ENCODE measurements at places on chromosomes 12 and 14.

- DNase-seq, result no peak
These were observed 647 bp downstream of the LGMN start for GRCh38 chr14:92747701-92748258.

DNA sequence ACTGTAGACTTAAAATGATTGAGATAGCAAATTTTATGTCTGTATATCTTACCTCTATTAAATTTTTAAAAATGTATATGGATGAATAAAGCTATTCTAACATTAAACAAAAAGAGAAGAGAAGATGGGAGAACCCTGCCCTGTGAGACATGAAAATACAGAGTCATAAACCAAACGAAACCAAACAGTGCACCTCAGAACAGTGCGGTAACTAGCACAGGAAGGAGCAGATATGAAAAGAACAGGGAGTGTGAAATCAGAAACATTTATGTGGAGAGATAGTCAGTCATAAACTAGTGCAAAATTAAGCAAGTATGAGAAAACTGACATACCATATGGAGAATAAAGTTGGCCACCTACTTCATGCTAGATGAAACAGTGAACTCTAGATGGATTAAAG, 135.1 kb downstream of the ERC1 start:
- DNase-seq, result no peak

DNA sequence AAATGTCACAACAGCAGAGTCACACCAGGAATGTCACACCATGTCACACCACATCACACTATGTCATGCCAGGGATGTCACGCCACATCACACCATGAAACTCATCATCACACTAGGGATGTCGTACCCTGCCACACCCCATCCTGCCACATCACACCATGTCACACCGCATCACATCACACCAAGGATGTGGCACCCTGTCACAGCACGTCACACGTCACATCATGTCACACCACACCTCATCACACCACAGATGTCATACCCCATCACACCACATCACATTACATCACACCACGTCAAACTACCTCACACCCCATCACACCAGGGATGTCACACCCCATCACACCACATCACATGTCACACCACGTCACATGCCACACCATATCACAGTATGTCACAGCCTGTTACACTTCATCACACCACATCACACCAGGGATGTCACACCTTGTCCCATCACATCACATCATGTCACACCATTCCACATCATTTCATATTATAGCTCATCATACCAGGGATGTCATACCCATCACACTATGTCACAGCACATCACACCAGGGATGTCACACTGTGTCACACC, 90.9 kb downstream of the TMEM121 start:
- no peak for DNase-seq

DNA sequence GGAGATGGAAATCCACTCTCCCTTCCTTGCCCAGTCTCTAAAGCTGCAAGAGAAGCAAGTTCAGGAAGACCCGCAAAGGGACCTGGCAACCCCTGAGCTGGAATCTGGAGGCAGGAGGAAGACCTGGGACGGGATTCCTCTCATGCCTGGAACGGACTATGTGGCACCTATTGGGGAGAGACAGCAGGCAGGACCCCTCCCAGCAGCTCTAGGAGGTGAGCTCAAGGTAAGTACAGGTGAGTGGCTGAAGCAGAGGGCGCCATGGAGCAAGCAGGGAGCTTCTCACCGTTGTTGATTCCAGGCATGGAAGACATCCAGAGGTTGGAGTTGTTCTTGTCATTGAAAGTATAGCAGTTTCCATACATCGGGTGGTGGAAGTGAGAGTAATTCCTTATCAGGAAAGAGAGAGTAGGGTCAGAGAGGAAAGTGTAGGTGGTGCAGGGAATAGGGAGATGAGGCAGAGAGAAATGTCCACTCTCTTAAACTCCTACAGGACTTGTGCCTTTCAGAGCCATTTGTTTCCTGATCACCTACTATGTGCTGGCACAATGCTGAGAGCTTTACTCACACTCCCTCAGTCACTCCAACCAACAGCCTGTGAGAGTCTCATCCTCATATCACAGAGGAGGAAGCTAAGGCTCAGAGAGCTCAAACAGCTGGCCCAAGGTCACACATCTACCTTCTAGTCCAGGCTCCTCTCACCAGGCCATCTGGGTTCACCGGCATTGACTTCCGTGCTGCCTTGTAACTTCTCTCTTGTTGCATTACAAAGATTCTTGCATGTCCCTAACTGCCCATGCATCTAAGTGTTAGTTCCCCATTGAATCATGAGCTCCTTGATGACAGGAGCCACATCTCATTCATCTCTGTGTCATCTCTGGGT, 13.9 kb upstream of the TNFRSF1A start:
- no peak for DNase-seq

DNA sequence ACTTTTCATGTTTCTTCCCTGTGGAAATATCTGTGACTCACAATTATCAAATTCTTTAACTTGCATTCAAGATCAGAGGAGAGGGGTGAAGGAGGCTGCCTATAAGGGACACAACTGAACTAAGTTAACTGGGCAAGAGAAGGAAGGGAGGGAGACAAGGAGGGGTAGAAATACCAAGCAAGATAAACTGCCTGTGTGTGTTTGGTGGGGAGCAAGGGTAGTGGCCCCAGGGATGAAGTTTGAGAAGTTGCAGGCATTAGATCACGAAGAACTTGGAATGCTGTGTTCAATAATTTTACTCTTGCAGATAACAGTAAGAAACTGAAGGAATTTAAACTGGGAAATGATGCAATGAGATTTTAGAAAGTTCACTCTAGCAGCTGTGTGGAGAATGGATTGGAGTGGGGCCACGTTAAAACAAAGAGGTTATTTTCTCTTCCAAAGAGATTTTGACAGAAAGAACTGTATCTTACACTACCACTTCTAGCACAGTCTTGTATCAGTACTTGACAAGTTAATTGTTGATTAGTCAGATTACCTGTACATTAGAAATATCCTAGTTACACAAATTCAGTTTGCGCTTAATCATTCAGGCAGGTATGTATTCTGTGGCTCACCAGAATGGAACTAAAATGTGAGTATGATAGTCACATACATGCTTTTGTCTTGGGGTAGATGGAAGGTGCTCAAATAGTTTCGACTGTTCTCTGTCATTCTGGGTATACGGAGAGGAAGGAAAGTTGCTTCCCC, 7.4 kb downstream of the PKP2 start:
- peak; percentile 60 for DNase-seq

GRCh38 chr12:87152841-87153528, 876.2 kb downstream of the C12orf50 start:
- no peak for DNase-seq

GRCh38 chr14:103087343-103087835, 3.4 kb downstream of the LBHD2 start:
- no peak for DNase-seq

GRCh38 chr12:118103201-118103600, 610 bp downstream of the VSIG10 start:
- no peak for DNase-seq

- no peak for DNase-seq
These were observed at the start of gene ISM2 for GRCh38 chr14:77498120-77498979. Gene ISM2 (minus strand): TSS chr14:77498816. CDS start chr14:77498793, 23 bp downstream.

DNA sequence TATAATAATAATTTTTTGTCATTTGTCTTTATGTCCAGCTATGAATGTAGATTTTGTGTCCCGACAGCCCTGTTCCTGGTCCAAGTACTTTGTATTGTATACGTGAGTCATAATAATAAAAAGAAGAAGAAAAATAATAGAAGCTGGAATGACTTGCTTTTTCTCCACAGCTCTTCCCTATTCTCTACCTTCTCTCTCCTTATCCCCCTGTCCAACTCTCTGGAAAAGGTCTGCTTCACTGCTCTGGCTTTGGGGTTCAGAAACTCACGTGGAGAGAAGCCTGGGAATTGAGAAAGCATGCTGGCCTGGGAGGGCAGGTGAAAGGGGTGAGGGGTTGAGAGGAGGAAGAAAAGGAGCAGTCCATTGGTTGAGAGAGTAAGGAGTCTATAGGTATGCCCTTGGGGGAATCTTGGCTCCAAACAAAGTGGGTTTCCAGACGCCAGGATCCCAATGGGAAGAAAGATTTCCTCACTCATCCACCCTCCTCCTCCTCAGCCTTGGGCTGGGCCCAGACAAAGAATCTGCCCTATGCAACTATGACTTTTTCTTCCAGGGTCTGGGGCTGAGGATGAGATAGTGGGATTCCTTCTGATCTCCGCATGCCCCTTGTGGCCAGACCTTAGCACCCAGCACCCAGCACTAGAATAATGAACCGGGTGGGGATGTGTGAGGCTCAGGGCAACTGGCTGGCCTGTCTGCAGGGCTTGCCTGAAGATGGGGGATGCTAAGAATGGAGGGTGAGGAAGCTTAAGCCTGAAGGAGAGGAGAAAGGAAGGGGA, 4.0 kb downstream of the HOXC8 start:
- no peak for DNase-seq

DNA sequence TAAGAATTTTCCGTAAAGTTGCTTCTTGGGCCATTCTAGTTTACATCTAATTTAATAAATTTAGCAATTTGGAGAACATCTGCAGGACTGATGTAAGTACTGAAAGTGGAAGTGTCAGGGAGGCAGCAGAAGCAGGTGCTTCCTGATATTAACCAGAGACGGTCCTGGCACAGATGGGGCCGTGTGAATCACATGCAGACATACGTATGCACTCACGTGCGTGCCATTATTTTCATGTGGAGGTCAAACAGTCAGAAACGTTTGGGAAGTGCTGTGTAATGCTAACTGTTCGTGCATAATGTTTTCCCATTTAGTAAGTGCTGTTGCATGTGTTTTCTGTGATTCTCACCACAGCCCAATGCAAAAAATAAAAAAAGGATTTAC, 87.8 kb upstream of the DYNC1H1 start:
- no peak for DNase-seq

GRCh38 chr12:116354950-116355783, 77.7 kb upstream of the MED13L start:
- no peak for DNase-seq

- DNase-seq, result no peak
These were observed 100.2 kb downstream of the SRGAP1 start for GRCh38 chr12:63944586-63945228.

DNA sequence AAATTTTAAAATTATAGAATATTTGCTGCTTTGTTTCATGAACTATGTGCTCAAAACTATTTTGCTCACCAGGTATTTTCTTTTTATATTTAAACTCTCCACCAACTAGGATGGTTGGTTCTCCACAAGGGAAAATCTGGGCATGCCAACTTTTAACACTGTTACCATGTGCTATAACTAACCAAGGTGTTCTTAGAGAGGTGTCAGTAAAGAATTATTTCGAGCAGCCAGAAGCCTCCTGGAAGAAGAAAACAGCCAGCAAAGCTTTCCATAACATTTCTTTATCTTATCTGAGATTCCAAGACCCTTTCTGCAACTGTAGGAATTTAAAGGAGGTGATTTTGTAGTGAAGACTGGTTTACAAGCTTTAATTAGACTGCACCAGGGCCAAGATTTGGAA, 97.3 kb downstream of the PRICKLE1 start:
- DNase-seq, result no peak

GRCh38 chr12:27970401-27971120, 2.0 kb downstream of the PTHLH start:
- no peak for DNase-seq

DNA sequence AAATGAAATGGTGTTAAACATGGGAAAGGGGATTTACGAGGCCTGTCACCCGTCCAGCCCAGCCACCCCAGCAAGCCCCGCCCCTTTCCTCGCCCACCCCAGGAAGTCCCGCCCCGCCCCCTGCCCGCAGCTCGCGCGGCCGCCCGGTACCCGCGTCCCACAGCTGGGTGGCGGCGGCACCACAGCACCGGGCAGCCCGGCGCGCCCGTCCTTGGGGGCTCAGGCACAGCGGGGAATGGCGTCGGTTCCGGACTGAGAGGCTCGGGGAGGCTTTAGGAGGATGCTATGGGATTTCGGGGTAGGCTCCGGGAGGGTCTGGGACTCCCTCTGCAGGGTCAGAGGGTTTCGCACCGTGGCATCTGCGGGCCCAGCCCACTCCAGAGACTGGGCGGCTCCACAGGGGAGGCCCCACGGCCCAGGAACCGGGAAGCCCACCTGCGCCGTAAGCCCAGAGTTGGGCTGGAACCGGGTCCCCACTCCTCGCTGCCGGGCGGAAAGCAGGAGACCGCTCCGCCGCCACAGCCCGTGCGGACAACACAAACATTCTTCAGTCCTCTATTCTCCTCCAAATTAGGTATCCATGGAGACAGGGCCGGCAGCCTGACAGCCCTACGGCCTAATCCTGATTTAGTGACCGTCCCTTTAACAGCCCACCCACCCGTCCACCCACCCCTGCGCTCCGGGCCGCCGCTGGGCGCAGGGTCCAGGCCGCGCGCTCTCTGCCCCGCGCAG, 1.4 kb downstream of the FIGNL2 start:
- no peak for DNase-seq

DNA sequence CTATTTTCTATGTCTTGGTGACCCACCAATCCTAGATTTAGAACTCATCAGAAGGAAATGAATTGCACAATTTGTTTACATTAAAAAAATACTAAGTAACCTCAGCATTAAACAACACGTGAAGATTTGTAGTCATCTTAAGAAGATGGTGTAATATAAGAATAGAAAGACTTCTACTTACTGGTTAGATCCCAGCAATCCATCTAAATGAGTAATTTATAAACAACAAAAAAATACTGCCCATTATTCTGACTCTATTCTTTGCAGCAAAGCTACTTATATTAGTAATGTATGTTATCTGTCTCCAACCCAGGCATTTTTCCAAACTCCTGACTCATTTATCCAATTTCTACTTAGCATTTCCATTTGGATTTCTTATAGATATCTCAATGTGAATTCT, 67.8 kb downstream of the CD163L1 start:
- peak; percentile 34 for DNase-seq

GRCh38 chr14:72418806-72419205, 475.1 kb downstream of the DPF3 start:
- no peak for DNase-seq

- no peak for DNase-seq
These were observed 11.1 kb downstream of the GALNT4 start for GRCh38 chr12:89513544-89513943.

- DNase-seq, result peak; percentile 41
These were observed 721.3 kb upstream of the USP15 start for GRCh38 chr12:61538951-61539350.

DNA sequence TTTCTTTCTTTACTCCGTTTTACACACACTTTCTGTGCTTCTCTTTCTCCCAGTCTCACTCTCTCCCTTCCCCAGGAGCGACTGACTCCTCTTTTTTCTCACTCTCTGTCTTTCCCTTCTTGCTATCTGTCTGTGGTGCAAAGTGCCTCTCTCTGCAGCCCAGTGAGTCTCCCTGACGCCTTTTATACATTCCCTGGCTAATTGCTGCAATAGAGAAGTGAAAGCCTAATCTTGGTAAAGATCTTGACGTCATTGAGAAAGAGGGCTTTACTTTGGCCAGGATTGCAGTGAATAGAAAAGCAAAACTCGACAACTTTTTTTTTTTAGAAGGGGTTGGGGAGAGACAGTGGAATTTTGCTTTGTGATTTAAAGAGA, 706 bp upstream of the DIO2 start:
- peak; percentile 10 for DNase-seq

- no peak for DNase-seq
These were observed 7.8 kb downstream of the MTA1 start for GRCh38 chr14:105427412-105427811.

GRCh38 chr14:34865889-34866574, 9.1 kb downstream of the BAZ1A start:
- no peak for DNase-seq
